ENCODE measurements at places on chromosomes 3 and 15.

DNA sequence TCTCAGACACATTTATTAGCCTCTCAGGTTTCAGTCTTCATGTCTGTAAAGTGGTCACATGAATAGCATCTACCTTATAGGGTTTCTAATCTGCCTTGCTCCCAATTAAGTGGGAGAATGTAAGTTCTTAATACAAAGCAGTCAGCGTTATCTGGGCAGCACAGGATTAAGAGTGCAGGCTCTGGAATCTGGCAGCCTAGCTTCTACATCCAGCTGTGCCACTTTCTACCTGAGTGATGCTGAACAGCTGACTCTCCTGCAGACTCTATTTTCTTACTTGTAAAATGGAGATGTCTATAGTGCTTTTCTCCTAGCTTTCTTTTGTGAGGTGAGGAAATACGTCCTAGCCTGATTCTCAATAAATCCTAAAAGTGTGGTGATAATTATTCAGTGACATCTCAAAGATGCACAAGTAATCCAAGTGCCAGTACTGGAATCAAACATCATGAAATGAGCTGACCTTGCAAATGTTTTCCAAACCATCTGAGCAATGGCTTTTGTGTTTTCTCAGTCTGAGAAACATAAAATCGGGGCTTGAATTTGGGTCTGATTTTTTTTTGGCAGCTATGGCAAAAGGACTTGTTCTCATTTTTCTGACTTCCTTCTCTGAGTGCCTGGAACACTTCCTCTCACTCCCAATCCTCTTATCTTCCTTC is 232.2 kb upstream of the FEZF2 start:
- DNase-seq: no peak

DNA sequence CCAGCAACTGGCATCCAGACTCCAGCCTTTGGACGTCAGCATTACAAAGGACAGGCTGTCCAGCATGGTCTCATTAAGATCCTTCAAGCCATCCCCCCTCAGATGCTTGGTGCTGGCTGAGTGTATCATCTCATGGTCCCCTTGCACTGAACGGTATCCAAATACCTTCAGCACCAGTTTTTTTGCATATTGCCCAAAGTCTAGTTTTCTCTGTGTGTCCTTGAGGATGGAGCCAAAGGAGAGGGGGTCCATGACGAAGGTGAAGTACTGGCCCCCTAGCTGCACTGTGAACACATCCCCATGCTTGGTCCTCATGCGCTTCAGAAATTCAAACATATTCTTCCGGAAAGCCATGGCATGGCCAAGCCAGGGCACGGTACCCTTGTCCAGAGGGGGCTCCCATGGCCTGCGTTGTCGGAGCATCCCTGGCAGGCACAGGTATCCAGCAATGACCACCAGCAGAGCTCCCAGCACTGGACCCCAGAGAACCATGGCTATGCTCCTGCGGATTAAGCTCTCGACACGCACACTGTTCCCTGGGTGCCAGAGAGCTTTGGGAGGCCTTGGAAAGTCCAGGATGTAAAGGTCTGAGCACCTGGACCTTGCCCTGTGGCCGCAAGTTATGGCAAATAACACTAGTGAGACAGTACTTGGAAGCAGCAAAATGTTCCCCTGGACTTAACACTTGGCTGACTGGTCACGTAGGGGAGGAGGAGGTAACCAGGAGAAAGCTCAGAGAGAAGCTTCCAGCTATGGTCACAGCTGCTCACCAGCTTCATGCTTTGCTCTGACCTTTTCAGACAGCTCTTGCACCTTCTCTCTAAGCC is at the start of gene CYP8B1:
Gene CYP8B1 (minus strand): TSS at position 555 of the 827 bp plus-strand sequence. CDS start 63 bp downstream, at position 492.
- DNase-seq: no peak

DNA sequence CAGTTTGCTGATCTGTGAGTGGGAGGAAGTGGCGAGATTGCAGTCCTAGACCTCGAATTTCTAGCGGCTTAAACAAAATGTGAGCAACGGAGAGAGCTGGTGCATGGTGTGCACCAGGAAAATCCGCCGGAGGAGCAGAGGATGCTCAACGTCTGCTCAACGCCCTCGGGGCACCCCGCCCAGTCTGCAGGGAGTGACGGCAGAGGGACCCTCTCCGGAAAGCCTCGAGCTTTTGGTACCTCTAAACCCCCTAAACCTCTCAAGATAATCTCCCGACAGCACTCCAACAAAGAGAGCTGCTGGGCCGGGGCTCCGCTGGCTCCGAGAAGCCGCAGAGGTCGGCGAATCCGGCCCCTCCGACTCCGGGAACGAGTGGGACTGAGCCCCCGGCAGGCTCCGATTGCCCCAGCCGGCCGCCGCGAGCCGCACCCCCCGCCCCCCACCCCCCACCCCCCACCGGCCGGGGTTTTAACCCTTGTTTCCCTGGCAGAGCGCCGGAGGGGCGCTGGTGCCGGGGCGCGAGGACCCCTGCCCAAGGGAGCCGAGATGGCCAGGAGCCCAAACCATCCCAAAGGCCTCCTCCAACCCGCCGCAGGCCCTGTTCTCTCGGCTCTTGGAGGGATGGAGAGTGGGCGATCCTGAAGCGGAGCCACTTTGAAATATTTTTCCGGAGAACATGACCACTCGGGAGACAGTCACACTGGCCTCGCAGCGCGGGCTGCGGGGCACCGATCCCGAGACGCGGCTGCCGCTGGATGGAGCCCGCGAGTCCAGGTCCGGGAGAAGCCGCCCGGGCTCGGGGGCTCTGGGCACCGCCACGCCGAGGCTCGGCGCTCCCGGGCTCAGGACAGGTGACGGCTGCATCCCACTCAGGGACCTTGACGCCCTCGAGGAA is 1.5 kb downstream of the MEGF11 start:
- peak; percentile 70 for DNase-seq

DNA sequence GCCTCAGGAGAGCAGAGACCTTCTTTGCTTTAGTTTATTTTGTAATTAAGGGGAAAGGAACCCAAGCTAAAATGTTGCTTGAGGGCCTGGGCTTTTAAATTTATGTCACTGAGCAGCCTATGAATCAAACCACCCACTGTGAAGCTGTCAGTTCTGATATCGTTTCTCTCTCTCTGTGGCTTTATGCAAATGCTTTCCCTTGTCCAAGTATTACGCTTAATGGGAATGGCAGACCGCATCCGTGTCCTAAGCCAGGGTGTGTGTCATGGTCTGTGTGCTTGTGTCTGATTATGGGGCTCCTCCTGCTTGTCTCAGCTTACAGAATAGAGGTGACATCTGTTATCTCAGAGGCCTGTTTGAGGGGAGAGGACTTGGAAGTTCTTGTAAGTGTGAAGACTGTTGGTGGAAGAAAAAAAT is 82.4 kb downstream of the EBLN2 start:
- no peak for DNase-seq

DNA sequence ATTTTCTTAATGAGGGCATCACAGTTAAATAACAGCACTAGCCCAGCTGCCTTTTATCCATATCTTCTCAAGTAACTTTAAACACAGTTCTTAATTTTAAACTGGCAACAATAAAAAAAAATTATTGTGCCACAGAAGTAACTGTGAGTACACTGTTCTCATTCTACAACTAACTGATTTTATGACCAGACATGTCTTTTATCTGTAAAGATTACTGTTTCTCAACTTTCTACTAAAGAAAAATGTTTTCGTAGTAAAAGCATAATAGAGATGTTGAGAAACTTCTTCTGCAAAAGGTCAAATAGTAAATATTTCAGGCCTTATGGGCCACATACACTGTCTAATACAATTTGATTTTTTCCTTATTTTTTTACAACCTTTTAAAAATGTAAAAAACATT is 32.0 kb downstream of the PLOD2 start:
- DNase-seq: no peak

GRCh38 chr3:12822725-12823373 is 18.5 kb downstream of the RPL32 start:
- no peak for DNase-seq

DNA sequence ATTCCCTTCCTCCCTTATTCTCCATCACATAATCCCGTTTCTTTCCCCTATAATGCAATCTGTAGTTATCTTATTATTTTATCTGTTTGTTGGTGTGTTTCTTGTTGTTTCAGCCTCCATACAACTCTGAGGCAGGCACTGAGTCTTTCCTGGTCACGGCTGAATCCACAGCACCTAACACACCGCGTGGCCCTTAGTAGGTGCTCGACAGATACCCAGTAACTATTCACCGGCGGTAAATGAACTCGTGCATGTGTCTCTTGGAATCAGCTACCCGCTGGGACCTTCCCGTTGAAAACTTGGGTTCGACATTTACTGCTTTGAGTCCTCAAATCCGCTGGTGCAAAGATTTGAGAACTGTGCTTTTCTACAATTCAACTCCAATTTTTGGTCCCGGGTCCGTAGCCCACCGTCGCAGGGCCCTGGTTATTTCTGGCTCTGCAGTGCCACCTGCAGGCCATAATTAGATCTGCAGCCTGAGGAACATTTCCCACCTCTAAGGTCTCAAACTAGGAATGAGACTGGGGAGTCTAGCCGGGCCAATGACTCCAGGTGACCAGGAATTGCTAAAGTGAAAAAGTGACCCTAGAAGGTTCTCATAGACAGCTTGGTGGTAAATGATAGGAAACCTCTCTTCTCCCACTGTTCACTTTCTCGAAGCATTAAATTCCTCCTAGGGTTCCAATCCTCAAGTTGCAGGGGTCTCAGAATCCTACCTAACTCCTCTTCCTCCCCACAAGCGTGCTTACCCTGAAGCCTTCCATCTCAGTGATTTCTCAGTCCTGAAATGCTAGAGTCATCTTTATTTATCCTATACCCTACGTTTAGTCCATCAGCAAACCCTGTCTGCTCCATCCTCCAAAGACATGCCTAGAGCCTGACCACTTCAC is 40.0 kb upstream of the TRH start:
- DNase-seq: peak; percentile 57
